ENCODE measurements at places on chromosomes 4 and X.

- DNase-seq: peak; percentile 52
Observed at GRCh38 chr4:56434599-56435139, 746 bp downstream of the PPAT start.

DNA sequence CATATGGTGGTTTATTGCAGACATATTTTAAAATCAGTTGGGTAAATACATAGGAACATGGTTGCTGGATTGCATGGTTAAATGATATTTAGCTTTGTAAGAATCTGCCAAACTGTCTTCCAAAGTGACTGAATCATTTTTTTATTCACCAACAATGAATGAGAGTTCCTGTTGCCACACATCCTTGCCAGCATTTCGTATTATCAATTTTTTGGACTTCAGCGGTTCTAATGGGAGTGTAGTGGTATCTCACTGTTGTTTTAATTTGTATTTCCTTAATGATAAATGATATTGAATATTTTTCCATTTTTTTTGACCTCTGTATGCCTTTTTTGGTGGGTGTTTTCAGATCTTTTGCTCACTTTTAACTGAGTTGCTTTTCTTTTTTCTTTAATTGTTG lies 1.4 kb upstream of the MTHFD2L start:
- no peak for DNase-seq

DNA sequence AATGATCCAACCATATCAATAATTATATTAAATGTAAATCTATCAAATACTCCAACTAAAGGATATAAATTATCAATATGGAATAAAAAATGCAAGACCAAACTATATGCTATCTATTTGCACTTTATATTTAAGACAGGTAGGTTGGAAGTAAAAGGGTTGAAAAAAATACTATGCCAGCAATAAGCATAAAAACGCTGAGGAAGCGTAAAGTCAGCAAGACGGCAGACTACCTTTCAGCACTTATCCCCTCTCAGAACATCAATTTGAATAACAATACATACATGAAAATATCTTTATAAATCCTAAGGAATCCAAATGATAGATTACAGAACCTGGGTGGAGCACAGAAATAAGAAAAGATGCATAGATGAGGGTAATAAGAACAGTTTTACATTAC lies 14.0 kb upstream of the GABRA3 start:
- no peak for DNase-seq

DNA sequence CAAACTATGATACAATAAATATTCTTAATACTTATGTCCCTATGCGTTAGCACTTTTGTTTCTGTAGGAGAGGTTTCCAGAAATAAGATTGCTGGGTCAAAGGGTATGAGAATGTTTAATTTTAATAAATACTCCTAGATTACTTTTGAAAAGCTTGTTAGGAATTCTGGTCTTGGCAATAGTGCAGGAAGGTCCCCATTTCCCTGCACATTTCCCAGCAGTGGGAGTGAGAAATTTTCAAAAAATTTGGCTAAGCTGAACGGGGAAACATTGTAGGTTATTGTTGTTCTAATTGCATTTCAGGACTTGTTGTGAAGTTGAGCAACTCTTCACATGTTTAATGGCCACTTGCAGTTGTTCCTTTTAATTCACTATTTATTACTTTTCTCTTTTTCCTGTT lies 27.1 kb downstream of the IGFBP7 start:
- DNase-seq: no peak

DNA sequence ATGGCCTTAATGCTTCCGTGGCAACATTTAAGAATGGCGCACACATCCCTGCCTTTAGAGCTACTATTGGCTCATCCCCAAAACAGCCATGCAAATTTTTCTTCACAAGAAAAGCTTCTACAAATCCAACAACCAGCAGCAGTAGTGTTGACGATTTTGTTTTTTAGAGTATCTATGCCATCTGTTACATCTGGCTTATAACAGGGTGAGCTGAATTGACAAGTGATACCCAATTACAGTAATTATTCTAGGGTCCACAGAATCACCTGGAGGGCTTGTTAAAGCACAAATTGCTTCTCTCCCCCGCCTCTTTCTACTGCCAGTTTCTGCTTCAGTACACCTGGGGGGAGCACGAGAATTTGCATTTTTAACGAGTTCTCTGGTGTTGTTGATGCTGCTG lies 34.1 kb downstream of the DCHS2 start:
- no peak for DNase-seq

GRCh38 chrX:147680251-147680650 lies 231.5 kb upstream of the FMR1 start:
- no peak for DNase-seq

DNA sequence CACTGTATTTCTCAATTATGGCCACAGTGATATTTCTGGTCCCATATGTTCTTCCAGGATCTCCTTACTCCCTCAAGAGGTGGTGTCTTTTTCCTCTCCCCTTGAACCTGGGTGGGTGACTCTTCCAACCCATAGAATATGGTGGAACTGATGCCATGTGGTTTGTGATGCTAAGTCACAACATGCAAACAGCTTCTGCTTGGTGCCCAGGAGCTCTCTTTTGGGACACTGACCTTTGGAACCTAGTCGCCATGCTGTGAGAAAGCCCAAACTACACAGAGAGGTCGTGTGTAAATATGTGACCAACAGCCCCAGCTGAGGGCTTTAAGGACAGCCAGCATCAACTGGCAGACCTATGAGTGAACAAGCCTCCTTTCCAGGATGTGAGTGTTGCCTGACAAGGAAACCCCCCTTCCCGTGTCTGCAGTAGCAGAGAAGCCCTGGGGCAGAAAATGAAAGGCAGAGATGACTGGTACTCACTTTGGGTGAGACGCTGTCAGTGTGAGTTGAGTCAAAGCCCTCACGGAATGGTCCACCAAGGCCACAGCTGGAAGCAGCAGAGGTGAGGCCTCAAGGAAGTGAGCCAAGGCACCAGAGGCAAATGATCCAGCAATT lies 223.4 kb downstream of the BCOR start:
- DNase-seq: no peak

DNA sequence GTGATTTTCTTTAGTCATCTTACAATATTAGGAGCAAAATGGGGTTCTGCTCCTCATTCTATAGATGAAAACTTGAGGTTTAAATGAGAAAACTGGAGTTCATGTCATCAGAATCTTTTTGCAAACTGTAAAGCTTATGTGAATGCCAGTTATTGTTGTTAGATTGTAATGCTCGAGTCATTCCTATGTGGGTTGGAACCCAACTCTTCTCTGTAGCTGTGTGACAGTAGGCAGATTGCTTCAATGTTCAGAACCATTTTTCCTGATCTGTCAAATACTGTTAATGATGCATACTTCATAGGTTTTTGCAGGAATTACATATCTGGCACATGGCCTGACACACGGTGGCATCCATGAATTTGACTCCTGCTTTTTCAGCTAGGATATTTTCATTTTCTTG lies 178.9 kb downstream of the RAPGEF2 start:
- DNase-seq: peak; percentile 63

DNA sequence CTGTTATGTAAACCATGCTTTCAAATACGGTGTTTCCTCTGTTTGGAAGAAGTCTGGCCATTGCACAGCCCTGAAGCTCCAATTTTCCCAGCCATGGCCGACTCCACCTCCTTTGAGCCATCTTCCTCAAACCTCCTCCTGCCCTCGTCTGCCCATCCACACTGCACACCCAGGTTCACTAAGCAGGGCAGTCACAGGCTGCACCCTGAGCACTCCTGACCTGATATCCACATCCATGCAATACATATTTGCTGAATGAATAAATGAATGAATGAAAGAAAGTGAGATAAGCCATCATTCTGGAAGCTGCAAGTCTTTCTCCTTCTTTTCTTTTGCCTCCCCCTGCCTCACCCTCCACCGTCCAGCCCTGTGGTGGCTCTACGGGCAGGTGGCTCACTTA lies 22.2 kb downstream of the XG start:
- DNase-seq: no peak

DNA sequence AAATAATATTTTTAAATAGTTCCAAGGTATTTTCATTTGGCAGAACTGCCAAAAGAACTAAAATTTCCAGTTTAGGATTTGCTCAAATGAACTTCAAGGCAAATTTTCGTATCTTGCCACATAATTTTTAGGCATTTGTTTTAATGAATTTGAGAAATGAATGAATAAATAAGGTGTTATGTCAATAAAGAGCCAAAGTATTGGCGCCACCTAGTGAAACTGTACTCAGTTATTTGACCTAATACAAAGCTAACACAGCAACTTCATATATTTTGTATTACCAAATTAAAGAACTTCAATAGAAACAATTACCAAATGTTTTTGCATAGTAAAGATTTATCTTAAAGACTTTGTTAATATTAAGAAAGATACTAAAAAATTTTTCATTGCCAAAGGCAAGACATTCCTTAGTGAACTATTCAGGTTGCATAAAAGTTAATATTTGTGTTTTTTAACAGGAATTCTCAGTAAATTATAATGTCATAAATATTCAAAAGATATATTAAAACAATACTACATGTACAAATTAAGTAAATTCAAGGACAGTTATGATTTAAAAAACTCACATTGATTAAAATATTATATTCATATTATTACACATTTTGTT lies 50.3 kb downstream of the STPG2 start:
- peak; percentile 2 for DNase-seq

DNA sequence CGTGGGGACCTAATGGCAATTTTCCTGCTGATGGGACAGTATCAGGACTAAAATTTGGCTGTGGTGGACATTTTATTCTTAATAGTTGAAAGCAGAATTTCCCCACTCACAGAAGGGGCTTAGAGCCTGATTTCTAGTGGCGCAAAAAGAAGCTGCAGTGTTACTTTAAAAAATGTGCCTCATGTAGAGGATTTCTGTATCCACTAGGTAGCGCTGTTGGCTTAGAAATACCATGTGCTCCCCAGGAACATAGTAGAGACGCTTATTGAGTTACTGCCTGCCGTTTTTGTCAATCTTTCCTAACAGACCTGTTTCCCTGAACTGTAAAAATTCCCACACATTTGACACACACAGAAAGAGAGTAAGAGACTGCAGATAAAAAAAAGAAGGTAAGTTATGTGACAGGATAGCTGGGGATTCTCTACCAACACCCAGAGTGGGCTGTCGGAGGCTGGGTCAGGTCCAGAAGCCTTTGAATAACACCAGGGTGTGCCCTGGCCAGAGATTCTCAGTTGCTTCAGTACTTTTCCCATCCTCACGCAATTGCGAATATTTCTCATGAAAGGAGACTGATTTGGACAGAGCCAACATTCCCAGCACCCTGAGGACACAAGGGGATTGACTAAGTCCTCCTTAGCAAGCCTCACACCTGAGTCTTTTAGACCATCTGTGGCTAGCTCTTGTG lies 88.4 kb downstream of the ZXDA start:
- DNase-seq: peak; percentile 15

DNA sequence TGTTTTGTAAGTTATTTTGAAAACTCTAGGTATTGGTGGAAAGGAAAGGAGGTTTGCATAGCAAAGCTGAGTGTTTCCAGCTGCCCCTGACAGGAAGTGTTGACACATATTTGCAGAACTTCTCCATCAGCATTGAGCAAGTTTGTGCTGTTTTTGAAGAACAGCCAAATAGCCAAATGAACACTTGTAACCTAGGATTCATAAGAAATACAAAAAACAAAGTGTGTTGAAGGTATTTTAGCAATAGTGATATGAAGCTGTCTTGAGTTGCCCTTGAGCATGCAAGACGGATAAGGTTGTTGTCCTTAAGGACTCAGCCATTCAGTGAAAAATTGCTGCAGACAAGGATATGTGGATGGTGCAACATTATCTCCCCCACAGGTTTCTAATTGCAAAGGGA lies 68.3 kb upstream of the PGM2 start:
- DNase-seq: peak; percentile 66
